Left renal pelvis (tissue), 4 donors: ENCODE measurements at places on chromosomes 1 and 21. TPM values are rescaled to one million over a fixed set of nuclear protein-coding genes. Genes with fewer than 3 reads are reported as not detected.

GRCh38 chr1:208228026-208228425, 16.2 kb downstream of the PLXNA2 start:
- no peak for DNase-seq

The MATN1 gene
- polyA plus RNA-seq = 0.32 TPM

- DNase-seq = no peak
Measured at GRCh38 chr21:38323721-38324531, 67.1 kb downstream of the KCNJ15 start.

DNA sequence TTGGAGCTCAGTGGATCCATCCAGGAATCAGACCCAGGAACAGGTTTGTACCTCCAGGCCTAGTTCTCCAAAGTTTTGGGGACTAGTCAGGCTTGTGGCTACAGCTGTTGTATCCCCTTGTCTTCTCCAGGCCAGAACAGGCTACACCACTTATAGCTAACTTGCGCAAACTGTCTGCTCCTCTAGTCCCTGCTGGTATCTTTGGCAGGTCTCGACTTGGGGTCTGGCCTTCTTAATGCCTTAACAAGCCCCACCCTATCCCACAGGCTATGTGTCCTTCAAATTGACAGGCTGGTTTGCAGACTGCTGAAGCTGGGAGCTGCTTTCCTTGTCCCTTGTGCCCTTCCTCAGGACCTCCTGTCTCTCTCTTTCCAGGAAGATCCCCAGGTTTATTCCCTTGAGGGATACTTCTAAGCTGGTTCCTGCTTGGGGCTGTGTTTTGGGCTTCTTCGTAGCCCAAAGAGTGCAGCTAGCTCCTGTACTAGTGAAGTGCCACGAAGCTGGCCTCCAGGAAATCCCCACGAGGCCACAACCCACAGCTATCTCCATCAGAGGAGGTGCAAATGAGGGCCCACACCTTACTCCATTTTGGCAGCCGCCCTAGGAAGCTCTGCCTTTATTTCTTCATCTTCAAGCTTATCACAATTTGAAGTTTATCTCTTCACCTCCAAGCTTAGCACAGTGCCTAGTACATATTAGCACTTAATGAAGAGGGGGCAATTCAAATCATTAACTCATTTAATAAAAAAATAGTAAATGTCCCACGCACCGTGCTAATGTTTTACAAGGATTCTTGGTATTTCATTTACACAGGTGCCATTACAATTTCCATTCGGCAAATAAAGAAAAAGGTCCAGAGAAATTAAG, 683 bp upstream of the DMAP1 start:
- DNase-seq = no peak

DNA sequence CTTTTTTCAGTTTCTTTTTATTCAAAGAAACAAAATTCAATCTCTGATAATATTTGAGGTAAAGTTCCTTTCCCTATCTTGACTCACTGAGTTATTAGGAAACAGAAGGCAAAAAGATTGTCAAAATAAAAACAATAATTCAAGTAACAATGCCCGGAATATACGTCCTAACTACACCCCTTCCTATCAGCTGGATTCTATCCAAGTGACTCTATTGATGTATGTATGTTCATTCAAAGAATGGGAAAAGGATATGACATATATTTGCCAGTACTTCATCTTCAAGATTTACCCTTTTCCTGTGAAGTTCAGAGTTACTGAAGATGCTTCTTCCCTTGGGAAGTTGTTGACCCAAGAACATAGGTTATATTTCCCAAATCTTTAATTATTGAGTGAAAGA, 13.7 kb downstream of the SPRTN start:
- no peak for DNase-seq

- no peak for DNase-seq
Measured at GRCh38 chr1:243731301-243731891, 118.6 kb downstream of the AKT3 start.

The SLC66A1 gene
- polyA plus RNA-seq = 8.7 TPM

GRCh38 chr1:109873278-109874175, 37.1 kb upstream of the CSF1 start:
- DNase-seq = no peak

DNA sequence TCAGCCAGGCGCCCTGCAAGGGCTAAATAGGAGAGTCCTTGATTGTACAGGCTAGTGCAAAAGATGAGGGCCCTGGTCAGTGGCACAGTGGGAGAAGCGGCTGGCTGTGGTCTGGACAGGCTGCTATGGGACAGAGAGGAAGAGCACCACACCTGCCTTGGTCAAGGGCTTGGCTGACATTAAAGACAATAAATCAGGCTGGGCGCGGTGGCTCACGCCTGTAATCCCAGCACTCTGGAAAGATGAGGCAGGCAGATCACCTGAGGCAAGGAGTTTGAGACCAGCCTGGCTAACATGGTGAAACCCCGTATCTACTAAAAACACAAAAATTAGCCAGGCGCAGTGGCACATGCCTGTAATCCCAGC, 62.9 kb downstream of the NID1 start:
- DNase-seq = no peak

DNA sequence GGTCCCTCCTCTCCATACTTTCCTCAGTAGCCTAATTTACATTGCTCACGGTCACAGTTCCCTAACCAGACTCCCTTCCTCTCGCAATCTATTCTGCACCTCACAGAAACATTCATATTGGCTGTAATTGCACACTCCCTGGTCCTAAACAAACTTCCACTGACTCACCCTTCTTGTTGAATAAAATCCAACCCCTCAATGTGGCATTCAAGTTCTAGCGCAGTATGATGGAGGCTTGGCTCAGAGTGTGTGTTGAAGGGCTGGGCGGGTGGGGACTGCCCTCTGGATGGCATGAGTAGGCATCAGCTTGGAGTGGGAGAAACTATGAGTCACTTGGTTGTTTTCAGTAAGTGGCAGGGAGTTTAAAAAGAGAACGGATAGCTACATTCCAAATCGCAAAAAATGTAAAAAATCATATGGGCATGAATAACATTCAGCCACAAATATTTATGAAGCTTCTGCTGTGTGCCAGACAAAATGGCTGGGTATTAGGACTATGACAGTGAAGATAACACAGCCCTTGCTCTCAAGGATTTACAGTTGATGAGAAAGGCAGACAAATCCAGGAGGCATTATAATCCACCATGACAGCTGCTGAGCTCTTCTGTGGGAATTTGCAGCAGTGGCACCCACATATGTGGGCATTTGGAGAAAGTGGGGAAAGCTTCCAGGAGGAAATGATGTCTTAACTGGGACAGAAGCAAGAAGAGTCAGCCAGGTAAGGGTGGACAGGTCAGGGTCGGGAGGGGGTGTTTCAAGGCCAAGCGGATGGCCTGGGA, 42.2 kb upstream of the LYST start:
- DNase-seq = no peak

- no peak for DNase-seq
Measured at GRCh38 chr1:203320591-203321272, 15.4 kb downstream of the BTG2 start.

The BLACAT1 gene
- 3.3 TPM for polyA plus RNA-seq
